ENCODE measurements at places on chromosomes 5 and 9. TPM values are rescaled to one million over a fixed set of nuclear protein-coding genes. Genes with fewer than 3 reads are reported as not detected.
A peak's percentile ranks its signal among the peaks of the same experiment; 100 is the strongest.

Gene TMEM267
- 10.5 TPM for total RNA-seq

Gene TUSC1
- 0.31 TPM for total RNA-seq

- no peak for DNase-seq
Measured at GRCh38 chr5:38845526-38846378, at the start of gene OSMR. TSS of gene OSMR (plus strand) at chr5:38846012. CDS start at chr5:38869045, 23,033 bp downstream.

DNA sequence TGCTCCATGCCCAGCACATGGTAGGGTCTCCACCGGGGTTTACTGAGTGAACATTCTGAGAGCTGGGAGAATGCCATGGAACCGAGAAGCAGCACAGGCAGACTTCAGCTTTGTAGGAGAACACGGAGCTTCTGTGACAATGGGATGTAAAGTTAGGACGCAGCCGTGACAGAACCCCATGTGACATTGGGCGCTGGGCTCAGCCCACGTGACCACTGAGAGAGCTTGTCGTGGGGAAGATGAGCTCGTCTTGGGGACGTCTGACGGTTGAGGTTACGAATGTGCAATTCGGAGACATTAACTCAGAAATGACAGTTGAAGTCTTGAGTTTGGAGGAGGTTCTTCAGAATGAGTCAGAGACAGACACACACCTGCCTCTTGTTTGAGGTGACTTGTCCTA, 13.5 kb downstream of the SDHA start:
- DNase-seq: no peak

- no peak for DNase-seq
Measured at GRCh38 chr9:22682961-22683699, 236.5 kb downstream of the DMRTA1 start.

DNA sequence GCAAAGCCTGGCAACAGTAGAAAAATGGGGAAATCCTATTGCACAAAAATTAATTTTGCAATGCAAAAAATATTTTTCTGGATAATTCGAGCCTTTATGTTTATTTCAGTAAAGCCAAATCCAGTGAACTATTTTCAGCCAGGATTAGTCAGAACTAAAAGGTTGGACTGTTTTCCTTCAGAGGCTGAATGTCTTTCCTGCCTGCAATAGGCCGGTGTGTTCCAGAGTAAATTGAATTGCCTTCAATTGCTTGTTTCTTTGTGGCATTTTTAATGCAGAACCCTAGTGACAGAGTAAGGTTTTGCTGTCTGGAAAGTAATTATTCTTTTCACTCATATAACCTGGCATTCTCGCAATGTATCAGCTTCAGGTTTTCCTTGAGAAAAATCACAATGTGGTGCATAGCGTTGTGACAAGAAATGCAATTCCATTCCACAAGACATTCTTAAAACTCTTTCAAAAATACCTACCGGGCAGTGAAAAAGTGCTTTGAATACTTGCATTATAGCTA, 183.7 kb downstream of the GLIS3 start:
- DNase-seq: no peak

DNA sequence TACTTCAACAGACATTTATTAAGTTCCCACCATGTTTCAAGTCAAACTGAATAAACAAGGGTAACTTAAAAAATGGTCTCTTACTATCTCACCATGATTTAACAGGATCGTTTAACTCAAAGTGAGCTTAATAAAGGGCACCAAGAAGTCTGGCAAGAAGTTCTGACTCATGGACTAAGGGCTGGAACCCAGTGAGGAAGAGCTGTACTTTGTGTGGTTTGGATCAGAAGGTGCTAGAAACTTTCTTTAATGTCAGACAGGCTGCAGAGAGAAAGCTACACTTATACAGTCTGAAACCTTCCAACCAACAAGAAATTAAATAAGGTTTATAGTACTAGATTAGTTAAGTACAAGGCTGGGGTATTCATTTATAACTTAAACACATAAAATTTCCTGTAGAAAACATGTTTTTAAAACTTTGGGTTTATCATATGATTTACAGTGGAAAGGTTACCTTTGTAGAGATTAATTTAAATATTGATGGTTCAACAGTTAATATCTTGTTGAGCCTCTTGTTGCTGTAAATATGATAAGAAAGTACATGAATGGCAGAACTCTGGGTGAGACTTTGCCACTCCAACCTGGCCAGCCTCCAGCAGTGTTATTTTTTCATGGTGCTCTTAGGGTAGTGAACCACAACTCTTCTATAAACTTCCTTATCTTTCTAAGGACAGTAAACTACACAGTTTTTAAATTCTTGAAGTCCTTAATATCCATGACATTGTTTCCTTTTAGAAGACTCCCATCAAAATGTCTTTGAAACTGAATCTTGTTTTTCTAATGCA, 162.8 kb downstream of the MAN2A1 start:
- DNase-seq: no peak

DNA sequence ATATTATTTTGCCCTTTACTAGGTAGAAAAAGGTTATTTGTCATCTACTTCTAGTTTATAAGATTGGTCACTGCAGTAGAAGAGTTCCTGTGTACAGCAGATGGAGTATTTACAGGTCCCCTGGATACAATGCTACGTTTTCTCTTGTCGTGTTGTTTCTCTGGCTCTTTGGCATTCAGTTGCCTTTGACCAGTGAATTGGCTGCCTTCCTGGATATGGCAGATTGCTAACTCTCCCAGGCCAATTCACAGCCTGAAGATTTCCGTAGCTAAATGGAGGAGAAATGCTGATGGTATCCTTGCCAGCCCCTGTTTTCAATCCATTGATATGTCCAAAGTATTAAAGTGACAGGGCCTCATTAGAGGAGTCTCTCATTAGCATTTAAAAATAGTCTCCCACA, 32.5 kb upstream of the GNAQ start:
- DNase-seq: peak; percentile 99

DNA sequence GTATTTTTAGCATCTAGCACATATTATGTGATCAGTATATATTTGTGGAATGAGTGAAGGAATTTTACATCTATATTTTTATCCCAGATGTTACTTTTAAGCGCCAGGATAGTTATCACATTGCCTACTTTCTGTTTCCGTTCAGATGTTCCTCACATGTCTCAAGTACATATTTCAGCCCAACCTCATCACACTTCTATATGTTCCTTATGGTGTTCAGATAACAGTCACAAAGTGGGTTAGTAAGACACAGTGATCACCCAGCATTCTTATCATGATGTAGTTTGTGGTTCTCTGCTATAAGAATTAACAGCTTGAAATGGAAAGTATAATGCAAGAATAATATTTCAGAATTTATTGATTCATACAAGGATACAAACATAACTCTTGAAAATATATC, 170.0 kb upstream of the RASA1 start:
- no peak for DNase-seq

GRCh38 chr9:126984969-126985368, 70.4 kb downstream of the RALGPS1 start:
- DNase-seq: peak; percentile 91
